NCI-H69 (cell line): ENCODE measurements at places on chromosomes 7 and 10.

DNA sequence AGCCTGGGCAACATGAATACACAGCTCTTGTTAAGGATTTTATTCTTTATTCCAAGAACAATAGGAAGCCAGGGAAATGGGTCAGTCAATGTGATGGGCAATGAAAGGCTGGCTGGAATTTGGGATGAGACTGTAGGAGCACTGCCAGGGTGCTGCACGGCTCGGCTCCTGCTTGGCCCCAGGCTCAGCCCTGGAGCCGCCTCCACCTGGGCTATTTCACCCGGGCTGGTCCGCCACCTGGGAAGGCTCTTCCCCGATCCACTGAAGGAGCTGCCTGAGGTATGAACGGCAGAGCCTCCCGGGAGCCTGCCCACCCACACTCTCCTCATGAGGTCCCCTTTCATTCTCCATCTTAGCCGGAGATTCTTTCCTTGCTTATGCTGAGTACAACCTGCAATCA, 80.4 kb upstream of the KMT2C start:
- DNase-seq = no peak

- no peak for DNase-seq
These were observed 14.5 kb upstream of the FBXW4 start for GRCh38 chr10:101709359-101710058.

- peak; percentile 14 for DNase-seq
These were observed 243.3 kb upstream of the RNF32 start for GRCh38 chr7:156397249-156397648.

GRCh38 chr10:44662051-44662450, 249.1 kb upstream of the TMEM72 start:
- no peak for DNase-seq

GRCh38 chr7:102258749-102259107, 27.9 kb upstream of the SH2B2 start:
- DNase-seq = no peak

DNA sequence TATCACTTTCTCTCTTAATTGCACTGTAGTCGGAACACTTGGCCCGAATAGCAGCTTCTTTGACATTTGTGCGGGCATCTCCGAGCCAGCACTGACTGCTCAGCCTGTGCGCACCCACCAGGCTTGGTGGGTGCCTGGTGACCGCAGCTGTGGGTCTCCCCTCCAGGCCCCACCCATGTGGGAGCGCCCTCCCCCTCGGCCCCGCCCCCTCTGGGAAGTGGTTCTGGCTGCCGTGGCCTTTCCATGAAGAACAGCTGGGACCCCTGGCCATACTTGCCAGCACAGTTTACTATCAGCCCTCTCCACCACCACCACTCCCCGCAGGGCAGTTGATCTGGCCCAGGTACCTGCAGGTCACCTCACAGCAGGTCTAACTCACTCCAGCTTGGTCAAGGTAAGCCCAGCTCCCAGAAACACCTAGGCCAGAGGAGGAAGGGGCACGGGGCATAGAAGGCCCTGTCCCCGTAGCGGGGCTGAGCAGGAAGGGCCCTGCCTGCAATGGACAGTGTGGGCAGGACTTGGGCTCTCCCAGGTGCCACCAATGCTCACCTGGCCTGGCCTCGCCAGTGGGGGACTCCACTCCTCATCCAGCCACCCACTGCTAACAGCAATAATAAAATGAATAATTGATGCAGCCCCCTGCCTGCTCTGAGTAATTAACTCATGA, 5.8 kb downstream of the RASGEF1A start:
- DNase-seq = no peak

DNA sequence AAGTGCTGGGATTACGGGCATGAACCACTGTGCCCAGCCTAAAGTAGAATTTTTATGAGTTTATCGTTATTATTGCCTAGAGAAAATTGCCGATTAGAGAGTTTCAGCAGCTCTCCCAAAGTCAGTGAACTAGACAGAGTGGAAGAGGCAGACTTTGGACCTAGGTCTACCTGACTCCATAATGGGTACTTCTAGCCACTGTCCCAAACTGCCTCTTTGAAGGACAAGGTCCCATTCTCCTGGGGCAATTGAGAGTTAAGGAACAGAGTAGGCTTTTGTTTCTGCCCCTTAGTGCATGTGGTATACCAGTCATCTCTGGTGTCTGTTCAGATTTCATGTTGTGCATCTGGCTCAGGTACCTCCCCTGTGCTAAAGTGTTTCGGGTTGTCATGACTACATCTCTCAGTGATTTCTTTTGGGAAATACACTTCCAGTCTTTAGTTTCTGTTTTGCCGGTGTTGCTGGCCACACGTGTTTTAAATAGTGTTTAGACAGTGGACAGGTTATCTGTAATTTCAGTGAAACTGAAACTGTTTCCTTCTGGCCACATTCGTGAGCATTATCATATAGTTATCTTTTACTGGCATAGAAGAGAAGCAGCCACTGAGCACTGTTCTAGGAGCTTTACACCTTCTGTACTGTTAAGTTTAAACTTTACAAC, 4.7 kb downstream of the TMEM236 start:
- DNase-seq = no peak

- DNase-seq = peak; percentile 5
These were observed 71.6 kb downstream of the SH2D4B start for GRCh38 chr10:80609331-80609730.

DNA sequence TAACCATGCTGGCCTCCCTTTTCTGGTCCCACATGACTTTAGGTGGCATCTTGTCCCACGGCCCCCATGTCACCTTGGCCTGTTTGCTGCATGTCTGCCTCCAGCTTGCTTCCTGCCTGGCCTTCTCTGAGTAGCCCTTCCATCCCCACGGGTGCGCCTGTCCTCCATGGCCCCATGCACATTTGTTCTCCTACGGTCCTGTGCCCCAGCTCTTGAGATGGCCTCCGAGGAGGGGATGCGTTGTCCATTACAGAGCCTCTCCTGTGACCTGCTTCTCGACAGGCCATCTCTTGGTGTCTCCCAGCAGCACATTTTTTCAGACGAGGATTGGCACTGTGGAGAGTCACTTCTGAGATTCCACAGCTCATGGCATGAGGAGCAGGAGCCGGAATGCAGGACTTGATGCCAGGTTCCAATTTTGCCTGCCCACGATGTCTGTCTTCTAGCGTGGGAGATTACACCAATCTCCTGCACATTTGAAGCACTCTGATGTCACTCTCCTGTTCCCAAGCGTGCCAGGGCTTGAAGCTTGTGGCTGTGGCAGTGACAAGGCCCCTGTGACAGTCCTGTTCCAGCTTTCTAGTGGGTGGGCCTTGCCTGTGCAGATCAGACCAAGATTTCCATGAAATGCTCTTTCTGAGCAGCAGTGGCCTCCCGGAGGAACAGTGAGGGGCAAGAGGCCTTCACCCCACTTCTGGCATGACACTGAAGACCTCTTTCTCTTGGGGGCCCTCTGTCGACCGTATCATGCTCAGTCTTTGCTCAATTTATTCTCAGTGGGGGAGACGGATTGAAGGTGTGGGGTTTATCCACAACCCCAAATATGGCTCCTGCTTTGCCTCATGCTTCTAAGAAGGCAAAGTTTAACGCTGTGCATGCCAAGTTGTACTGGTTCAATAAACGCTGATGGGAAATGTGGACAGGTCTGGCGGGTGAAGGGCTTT, 13.4 kb downstream of the WDFY4 start:
- no peak for DNase-seq

DNA sequence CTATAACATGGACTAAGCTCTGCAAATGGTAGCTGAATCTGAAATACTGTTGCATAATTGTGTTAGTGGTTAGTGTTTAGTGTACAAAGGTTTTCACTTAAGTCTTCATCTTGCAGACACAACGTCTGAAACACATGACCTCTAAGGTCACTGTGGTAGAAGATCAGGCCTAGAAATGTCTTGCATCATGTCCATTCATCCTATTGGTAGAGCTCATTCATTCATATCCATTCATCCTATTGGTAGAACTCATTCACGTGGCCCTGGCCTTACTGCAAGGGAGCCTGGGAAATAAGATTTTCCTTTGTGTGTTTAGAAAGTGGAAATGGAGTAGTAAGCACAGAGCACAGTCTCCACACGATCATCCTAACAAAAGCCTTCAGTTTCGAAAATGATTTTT, 485.8 kb downstream of the PLXNA4 start:
- DNase-seq = no peak

GRCh38 chr7:47582764-47583738, 1.1 kb upstream of the TNS3 start:
- no peak for DNase-seq

GRCh38 chr10:44756216-44756615, 154.9 kb upstream of the TMEM72 start:
- DNase-seq = no peak

- DNase-seq = no peak
These were observed 112.2 kb downstream of the VIM start for GRCh38 chr10:17340144-17340829.

GRCh38 chr10:75935240-75935639, 503.8 kb downstream of the LRMDA start:
- DNase-seq = peak; percentile 59

DNA sequence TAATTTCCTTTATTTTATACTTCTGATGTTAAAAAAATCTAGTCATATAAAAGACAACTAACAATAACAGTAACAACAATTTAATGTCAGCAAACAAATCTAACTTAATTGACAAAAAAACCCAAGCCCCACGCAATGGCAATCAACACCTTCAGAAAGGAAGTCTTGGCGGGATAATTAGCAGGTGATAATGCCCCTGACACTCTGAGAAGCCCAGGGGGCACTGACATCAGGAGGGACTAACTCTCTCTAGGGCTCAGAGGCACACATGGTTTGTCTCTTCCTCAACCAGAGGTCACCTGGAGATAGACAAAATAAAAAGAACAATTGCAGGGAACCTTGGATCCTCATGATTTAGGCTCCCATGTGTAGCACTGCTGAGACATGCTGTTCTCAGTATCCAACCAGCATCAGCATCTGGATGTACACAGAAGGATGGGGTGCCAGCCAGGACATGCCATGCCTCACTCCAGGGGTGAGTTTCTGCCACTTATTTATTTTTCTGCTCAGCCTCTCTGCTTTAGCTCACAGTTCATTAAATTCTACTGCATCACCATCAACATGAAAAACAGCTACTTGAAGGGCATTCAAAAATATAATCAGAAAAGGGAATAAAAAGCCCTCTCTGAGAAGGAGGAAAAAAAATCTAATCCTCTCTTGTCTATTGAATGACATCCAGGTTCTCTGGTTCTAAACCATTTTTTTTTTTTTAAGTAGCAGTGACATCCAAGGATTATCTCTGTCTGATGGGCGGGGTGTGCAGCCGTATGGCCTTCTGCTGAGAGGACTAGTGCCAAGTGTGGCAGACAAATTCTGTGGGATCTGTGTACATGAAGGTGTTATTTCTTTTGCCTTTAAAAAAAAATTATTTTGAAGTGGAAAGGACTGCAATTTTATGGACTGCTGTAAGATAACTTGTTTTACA, 96.3 kb downstream of the ATXN7L1 start:
- peak; percentile 78 for DNase-seq

- peak; percentile 65 for DNase-seq
These were observed 53.6 kb downstream of the SEC61G start for GRCh38 chr7:54705436-54705835.

- DNase-seq = no peak
These were observed 282.7 kb downstream of the HTR7 start for GRCh38 chr10:90575125-90575524.

- DNase-seq = peak; percentile 86
These were observed 60.8 kb downstream of the MDH2 start for GRCh38 chr7:76108540-76109233.

DNA sequence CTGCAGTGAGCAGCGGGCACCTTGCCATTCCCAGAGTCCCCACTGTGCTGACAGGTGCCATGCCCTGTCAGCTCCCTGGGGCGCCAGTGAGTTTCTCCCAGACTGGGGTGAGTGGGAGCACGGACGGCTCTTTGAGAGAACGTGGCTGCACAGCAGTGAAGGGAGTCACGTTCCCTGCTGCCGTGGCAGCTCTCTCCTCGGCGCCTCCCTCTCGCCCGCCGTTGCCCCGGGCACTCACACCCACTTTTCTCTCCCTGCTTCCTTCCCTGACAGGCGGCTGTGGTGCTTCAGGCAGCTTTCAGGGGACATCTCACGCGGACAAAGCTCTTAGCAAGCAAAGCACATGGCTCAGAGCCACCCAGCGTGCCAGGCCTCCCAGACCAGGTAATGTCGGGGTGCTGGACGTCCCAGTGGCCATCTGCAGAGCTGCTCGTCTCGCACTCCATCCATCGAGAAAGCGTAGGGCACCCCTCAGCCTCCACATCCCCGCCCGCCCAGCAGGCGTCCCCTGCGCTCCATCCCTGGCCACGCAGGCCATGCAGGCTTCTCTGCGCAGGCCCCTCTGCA, 27.1 kb upstream of the TTYH3 start:
- peak; percentile 38 for DNase-seq

DNA sequence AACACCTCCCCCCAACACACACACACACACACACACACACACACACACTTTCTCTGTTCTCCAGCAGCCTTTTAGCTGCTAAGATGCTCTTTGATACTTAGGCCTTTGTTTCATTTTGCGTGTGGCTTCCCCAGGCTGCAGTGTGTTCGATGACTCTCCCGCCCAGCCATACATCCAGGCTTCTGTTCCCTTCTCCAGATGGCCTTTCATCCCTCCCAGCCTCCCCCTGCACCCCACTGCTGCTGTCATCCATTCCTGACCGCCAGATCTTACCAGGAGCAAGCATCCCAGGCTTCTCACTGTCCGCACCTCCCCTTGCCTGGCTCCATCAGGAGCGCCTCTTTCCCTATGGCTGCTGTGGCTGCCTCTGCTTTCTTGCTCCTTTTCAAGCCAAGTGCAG, 77.8 kb upstream of the PPIF start:
- DNase-seq = no peak

GRCh38 chr7:123024989-123025758, 29.7 kb upstream of the TAS2R16 start:
- no peak for DNase-seq

DNA sequence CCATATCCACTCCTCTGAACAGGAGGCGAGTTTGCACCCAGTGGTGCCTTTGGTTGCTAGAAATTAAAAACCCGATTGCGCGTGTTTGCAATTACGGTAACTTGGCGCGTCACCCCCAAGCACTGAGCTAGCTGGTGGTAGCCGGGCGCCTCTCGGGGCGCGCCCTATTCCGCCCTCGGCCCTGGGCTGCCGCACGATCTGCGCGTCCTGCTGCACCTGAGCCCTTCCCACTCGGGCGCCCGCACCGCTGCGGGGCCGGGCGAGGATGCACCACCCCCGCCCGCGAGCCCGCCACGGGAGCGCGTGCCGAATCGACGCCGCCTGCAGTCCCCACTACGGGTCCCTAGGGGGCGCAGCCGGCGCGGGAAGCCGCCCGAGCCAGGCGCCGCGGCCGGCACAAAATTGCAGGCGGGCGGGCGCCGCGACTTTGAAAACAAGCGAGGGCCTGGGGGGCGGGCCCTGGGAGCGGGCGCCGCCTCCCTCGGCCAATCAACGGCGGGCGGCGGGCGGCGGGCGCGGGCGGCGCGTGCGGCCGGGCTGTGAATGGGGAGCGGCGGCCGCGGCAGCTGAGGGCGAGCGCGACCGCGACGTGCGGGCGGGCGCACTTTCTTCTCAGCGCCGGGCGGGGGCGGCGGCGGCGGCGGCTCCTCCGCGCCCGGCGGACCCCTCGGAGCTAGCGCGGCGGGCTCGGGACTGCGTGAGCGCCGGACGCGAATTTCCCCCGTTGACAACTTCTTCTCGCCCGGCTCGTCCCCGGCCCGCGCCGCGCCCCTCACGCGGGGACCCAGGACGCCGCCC, at the start of gene SDK1:
Gene SDK1, plus strand, starts transcription at position 602 of the 798 bp plus-strand sequence. CDS start 335 bp downstream, outside the sequence.
- DNase-seq = peak; percentile 99
